Stimulated activated CD8-positive, alpha-beta memory T cell treated with anti-CD3 and anti-CD28 coated beads, Interleukin-7, amount 100 ng/mL, for 24 hours (primary cell): ENCODE measurements at places on chromosomes 16 and 17.
A peak's percentile ranks its signal among the peaks of the same experiment; 100 is the strongest.

- DNase-seq: no peak
Measured at GRCh38 chr17:82869536-82869935, 29.7 kb upstream of the ZNF750 start.

DNA sequence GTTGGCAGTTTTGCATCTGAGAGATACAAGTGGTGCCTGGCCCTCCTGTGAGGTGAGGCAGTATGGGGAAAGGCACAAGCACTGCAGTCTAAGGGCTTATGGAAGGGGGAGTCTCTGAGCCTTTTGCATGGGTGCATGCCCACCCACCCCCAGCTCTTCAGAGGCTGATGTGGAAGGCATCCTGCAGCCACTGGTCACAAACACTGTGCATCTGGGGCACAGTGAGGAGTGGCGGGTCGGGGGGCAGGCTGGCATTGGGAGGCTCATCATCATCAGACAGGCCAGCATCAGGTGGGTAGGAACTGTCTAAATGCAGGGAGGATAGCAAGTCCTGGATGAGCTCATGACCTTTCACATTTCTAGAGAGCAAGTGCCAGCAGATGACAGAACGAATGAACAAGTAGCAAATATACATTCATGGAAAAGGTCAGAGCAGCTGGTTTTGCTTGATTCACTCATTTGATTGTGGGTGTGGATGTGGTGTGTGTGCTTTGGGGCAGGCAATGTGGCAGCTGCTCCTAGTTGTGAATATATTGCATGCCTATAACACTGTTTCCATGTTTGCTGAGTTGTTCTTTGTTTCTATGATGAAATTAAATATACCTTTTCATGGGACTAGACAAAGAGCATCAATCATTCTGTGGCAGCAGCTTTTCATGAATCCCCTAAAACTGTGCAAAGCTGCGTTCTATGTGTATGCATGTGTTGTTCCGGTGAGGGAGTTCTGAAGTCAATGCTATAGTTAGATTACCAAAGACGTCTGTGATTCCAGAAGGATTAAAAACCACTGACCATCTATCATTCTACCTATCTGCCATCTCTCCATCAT is 29.2 kb downstream of the TRIM25 start:
- DNase-seq: no peak

GRCh38 chr16:21205303-21205702 is 6.1 kb downstream of the ZP2 start:
- no peak for DNase-seq

DNA sequence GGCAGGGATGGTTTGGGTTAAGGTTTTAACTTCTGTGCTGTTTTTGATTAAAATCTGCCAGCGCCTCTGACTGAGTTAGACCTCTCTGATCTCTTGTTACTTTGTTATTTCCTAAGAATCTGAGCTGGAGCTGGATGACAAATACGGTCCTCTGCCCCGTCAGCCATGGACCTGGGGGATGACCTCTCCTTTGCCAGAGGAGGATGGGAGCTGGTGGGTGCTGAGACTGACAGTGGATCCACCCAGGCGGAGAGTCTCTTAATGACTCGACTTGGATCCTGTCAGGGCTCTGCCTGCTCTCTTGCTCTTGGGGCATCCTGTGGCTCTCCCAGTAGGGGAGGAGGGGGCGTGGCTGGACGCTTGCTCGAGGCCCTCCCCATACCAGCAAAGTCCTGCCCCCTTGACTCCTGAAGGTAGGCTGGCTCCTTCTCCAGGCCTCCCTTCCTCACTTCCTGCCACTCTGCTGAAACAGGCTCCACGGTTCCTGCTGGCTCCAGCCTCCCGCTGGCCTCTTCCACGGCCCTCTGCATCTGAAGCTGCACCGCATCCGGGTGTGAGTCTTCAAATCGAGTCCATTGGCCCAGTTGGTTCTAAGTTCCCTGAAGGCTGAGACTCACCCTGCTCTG is 24.8 kb upstream of the MAP3K14 start:
- no peak for DNase-seq

- no peak for DNase-seq
Measured at GRCh38 chr16:53565296-53565863, 62.4 kb upstream of the AKTIP start.

- no peak for DNase-seq
Measured at GRCh38 chr16:70419384-70420327, 19.2 kb downstream of the ST3GAL2 start.

DNA sequence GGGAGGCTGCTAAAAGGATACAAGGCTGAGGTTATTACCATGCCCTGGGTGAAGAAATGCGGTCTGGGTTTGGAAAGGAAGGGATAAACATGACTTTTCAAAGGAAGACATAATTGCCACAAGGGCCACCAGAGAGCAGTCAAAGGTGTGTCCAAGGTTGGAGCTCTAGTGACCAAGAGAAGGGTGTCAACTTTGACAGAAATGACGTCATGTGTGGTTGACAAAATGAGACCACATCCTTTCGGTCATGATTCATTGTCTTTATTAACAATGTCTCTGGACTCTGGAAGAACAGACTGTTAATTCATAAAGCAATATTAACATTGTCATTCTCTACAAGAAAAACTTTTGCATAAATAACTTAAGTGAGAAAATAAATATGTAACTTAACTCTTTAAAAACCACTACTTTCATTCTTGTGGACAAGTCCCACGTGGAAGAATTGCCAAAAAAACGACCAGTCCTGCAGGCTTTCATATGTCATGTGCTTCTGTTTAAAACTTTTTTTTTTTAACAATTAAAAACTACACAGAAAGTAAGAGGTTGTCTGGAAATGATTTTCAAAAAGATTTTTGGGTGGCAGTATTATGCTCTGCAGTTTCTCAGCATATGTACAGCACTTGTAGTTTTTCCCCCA is 5.0 kb downstream of the SOST start:
- DNase-seq: no peak

DNA sequence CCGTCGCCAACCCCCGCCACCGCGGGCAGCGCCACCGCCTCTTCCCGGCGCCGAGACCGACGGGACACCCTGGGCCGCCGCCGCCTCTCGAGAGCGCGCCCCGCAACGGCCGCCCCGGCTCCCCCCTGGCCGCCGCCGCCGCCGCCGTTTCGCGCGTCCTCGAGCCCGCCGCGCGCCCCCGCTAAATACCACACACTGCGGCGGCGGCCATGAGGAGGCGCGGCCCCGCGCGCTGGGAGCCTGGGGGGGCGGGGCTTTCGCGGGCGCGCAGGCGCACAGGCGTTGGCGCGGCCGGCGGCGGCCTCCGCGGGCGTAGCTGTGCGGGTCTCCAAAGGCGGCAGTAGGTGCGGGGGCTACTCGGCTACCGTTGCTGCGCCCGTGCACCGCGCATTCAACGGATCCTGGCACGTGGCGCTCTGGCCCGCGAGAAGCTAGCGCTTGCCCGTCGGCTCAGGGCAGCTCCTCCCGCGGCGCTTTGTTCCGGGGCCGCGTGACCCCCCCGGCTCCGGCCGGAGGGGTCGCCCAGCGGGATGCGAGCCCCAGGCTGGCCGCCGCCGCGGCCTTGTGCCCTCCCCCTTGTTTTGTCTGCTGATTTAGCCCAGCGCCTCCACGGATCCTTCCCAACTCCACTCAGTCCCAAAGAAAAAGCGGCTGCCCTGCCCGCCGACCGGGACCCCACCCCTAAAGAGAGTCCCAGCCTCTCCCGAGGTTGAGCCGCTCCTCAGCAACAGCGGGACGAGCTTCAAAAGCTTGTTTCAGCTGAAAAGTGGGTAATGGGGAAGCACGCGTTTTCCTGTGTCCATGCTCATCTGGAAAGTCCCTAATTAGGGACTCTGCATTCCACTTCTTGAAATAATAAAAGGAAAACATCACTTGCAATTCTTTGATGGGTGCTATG is at the start of gene SIAH1:
Gene SIAH1 (minus strand): TSS at position 161 of the 898 bp plus-strand sequence. CDS start 22,985 bp downstream, outside the sequence.
- DNase-seq: peak; percentile 79

DNA sequence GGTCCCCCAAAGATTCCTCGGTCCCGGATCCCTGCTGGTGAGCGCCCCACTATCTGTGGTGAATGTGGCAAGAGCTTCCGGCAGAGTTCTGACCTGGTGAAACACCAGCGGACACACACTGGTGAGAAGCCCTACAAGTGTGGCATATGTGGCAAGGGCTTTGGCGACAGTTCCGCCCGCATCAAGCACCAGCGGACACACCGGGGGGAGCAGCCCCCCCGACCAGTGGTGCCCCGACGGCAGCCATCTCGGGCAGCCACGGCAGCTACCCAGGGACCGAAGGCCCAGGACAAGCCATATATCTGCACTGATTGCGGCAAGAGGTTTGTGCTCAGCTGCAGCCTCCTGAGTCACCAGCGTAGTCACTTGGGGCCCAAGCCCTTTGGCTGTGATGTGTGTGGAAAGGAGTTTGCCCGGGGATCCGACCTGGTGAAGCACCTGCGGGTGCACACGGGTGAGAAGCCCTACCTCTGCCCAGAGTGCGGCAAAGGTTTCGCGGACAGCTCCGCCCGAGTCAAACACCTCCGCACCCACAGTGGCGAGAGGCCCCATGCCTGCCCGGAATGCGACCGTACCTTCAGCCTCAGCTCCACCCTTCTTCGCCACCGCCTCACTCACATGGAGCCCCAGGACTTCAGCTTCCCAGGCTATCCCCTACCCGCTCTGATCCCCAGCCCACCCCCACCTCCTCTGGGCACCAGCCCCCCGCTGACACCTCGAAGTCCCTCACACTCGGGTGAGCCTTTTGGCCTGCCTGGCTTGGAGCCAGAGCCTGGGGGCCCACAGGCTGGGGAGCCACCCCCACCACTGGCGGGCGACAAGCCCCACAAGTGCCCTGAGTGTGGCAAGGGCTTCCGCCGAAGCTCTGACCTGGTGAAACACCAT is 2.8 kb downstream of the ZNF48 start:
- no peak for DNase-seq

DNA sequence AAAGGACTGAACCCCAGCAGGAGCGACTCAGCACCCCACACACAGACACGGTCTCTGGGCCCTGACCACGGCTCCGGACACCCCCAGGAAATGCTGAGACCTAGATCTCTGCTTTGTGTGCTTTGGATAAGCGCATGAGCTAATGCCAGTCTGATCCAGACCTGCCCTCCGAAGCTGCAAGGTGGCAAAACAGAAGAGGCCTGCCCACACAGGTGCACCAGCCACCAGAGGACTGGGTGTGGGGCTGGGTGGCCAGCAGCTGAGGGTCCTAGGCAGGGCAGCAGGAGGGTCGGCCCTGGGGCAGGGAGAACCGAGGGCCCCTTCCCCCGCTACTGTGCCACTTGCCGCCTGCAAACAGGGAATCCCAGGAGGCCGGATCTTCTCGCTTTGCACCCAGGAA is 30.7 kb upstream of the EIF1 start:
- DNase-seq: no peak

DNA sequence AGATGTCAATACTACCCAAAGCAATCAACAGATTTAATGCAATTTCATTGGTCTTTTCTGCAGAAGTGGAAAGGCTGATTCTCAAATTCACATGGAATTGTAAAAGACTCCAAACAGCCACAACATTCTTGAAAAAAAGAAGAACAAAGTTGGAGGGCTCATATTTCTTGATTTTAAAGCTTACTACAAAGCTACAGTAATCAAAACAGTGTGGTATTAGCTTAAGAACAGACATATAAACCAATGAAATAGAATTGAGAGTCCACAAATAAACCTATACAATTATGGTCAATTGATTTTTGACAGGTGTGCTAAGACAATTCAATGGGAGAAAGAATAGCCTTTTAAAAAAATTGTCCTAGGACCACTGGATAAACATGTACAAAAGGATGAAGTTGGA is 14.4 kb upstream of the ABCC1 start:
- no peak for DNase-seq

DNA sequence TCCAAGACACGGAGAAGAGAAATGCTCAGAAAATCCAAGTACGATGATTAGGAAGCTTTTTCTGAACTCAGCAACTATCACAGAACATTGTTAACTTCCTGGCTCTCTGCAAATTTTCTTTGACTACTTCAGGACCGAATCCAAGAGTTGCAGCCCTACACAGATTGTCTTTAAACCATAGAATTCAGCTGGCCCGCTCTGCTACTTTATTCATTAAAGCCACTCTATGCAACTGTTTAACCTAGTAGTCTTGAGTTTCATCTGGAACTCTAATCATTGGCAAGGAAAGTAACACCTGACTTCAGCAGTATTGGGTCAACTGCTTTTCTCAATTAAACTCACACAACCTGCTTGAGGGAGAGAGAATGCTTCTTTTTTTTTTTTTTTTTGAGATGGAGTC is 210.1 kb downstream of the SLC39A11 start:
- no peak for DNase-seq

DNA sequence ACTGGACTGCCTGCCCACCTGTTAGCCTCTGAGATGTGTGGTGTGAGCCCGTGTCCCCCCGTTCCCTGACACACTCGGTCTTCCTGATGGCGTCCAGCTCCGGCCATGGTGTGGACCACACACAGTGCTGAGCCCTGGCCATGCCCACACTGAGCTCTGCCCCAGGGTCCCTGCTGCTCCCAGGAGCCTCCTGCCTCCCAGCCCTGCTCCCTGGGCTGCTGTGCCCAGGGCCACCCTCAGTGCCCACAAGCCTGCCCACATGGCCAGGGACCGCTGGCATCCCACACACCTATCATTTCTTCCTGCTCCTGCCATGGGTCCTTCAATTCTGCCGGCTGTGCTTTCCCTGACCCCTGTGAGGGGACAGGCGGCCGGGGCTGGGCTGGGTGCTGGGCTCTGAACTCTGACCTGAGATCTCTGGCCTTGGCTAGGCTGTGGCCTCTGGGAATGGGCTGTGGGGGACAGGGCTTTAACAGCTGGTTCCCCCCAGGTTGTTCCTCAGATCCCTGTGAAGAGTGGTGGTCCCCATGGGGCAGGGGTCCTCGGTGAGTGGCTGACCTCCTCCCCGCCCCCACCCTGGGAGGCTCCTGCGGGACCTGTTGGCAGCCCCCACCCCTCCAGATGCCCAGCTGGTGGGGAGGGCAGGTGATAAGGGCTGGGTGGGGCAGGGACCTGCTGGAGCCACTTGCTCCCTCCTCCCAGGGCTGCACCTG is 4.0 kb downstream of the CEMP1 start:
- DNase-seq: no peak

- DNase-seq: no peak
Measured at GRCh38 chr17:62778990-62779681, 29.0 kb downstream of the MARCHF10 start.

DNA sequence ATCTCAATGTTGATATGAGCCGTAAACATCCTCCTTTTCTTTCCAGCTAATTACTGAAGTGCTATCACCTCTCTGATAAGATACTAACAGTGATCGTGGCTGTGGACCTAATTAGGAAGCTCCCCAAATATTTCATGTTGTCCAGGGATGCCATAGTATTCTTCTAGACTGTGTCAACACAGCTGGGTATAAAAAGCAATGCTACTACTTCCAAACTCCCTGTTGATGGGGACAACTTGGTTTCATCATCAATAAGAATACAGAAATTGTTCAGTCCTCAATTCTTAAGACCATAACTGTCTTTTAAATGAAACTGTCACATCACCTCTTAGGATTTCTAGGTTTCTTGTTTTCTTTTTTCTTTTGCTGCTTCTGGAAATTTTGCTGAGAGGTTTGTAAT is 530.6 kb downstream of the TOX3 start:
- no peak for DNase-seq

GRCh38 chr16:62089715-62090114 is 53.5 kb upstream of the CDH8 start:
- DNase-seq: no peak

- no peak for DNase-seq
Measured at GRCh38 chr17:56320443-56320842, 167.2 kb downstream of the ANKFN1 start.

GRCh38 chr16:15808071-15808470 is 48.8 kb downstream of the MYH11 start:
- no peak for DNase-seq

GRCh38 chr17:74704544-74704943 is 8.2 kb downstream of the CD300LF start:
- DNase-seq: no peak

- DNase-seq: no peak
Measured at GRCh38 chr16:77373726-77374125, 61.1 kb downstream of the ADAMTS18 start.

GRCh38 chr17:75848523-75849278 is 4.5 kb upstream of the UNC13D start:
- DNase-seq: peak; percentile 83
